Stimulated activated CD4-positive, alpha-beta T cell treated with anti-CD3 and anti-CD28 coated beads, Interleukin-15, amount 100 ng/mL, for 24 hours (primary cell): ENCODE measurements at places on chromosomes 6 and 20.
A peak's percentile ranks its signal among the peaks of the same experiment; 100 is the strongest.

GRCh38 chr6:44727651-44728630 lies 340.4 kb downstream of the CDC5L start:
- no peak for DNase-seq

DNA sequence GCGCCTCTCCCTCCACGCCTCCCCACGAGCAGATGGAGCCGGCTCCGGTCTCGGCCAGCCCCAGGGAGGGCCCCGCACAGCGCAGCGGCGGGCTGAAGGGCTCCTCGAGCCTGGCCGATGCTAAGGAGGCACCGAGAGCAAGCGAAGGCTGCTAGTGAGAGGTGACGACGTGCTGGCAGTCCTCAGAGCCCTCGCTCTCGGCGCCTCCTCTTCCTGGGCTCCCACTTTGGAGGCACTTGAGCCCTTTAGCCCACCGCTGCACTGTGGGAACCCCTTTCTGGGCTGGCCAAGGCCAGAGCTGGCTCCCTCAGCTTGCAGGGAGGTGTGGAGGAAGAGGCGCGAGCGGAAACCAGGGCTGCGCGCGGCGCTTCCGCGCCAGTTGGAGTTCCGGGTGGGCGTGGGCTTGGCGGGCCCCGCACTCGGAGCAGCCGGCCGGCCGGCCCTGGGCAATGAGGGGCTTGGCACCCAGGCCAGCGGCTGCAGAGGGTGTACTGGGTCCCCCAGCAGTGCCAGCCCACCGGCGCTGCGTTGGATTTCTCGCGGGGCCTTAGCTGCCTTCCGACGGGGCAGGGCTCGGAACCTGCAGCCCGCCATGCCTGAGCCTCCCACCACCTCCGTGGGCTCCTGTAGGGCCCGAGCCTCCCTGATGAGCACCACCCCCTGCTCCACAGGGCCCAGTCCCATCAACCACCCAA lies 2.5 kb upstream of the TMEM14C start:
- DNase-seq: peak; percentile 67

DNA sequence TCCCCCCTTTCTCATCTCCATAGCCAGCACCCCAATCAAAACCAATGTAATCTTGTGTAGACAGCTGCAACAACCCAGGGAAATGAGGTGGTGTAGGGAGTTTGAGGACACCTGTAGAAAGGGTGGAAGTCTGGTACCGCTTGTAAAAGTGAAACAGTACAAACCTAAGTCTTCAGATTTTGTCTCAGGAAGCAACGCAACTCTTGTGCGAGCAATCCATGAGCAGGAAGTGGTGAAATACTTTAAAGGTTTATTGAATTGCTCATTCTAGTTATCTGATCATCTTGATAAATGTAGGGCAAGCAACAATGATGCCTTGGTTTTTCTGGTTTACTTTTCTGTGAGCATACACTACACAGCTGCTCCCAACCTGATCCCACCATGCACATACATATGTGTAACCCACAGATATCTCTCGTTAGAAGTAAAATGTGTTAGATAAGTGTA lies 71.1 kb upstream of the THEMIS start:
- DNase-seq: peak; percentile 41

DNA sequence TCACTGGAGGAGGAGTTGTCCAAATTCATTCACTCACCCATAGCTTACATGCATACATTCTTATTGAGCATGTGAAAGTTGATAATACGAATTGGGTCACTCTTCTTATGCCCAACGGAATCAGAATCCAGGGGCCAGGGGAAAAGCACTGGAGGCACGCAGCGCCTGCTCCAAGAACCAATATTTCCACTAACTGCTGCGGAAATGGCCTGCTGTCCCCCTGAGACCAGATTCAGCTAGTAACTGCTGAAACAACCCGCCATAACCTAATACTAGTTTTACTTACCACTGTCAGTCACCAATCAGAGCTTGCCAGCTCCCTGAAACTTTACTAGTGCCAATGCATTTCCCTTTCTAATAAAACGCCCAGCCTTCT lies 641 bp upstream of the FKBP1A start:
- no peak for DNase-seq

GRCh38 chr6:16374016-16374415 lies 135.6 kb downstream of the GMPR start:
- no peak for DNase-seq

DNA sequence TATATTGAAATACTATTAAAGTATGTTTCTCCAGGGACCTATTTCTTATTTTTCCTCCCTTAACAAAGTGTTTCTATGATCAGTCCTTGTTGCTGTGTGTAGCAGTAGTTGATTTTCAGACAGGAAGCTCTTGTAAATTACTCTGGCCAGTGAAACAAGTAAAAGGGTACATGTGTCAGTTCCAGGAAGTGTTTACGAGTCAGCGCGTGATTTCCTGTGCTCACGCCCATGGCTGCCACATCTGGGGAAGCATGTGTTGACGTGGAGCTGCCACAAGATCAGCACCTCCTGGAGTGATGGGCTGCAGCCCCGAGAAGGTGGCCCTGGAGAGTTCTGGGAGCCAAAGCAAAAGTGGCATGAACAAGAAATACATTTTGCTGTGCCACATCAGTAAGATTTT lies 38.6 kb upstream of the GGTLC1 start:
- peak; percentile 73 for DNase-seq

GRCh38 chr6:80541181-80541580 lies 434.7 kb downstream of the BCKDHB start:
- DNase-seq: no peak

DNA sequence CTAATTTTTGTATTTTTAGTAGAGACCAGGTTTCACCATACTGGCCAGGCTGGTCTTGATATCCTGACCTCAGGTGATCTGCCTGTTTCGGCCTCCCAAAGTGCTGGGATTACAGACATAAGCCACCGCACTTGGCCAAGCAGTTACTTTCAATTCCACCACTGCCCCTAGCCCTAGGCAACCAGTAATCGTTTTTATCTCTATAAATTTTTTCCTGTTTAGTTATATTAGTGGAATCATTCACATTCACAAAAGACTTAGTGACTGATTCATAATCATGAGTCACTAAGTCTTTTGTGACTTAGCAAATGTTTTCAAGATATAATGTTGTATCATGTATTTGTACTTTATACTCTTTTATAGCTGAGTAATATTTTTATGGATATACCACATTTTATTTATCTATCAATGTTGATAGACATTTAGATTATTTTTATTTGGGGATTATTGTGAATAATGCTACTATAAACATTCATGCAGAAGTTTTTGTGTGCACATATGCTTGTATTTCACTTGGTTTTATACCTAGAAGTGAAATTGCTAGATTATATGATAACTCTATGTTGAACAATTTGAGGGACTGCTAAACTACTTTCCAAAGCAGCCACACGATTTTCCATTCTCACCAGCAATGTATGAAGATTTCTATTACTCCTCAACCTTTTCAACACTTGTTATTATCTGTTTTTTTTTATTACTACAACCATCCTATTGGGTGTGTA lies 421.4 kb upstream of the ID4 start:
- no peak for DNase-seq

- DNase-seq: no peak
These were observed 15.9 kb downstream of the PFDN4 start for GRCh38 chr20:54223751-54224150.

GRCh38 chr20:44836601-44837120 lies 26.3 kb upstream of the RIMS4 start:
- no peak for DNase-seq

DNA sequence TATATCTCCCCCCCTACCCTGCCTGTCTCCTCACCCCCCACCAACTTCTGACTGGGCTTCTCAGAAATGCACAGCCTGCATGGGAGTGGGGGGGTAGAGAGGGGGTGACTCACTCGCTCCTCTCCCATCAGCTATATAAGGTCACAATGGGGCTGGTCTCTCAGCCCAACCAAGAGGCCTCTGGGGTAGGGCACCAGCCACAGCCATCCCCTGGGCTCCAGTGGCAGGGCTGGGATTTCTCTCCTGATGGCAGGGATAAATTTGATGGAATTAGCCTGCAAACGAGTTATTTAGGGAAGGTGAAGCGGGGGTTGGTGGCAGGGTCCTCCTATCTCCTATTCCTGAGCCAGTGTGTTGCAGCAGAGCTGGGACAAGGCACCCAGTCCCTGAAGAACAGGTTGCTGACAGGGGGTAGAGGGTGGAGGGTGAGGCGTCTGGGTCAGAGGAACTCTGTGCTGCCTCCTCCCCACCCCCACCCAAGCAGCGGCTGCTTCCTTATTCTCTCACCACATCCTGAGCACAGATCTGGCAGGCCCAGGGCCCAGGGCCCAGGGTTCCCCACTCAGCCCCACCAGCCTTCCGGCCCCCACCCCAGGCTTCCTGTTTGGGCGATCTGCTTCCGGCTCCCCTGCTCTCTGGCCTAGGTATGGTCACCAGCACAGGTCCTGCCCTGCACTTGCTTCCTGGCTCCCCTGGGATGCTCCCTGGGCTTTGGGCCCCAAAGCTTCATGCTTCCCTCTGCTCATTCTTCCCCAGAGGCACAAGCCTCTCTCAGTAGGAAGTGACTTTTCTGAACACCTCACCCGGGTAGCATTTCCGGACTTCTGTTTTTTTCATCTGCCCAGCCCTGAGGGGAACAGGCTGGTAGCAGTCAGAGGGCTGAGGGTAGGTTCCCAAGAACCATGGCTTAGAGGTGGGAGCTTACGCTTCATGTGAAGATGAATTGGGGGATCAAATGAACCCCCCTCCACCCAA lies 4.0 kb downstream of the PPP1R18 start:
- DNase-seq: peak; percentile 89

DNA sequence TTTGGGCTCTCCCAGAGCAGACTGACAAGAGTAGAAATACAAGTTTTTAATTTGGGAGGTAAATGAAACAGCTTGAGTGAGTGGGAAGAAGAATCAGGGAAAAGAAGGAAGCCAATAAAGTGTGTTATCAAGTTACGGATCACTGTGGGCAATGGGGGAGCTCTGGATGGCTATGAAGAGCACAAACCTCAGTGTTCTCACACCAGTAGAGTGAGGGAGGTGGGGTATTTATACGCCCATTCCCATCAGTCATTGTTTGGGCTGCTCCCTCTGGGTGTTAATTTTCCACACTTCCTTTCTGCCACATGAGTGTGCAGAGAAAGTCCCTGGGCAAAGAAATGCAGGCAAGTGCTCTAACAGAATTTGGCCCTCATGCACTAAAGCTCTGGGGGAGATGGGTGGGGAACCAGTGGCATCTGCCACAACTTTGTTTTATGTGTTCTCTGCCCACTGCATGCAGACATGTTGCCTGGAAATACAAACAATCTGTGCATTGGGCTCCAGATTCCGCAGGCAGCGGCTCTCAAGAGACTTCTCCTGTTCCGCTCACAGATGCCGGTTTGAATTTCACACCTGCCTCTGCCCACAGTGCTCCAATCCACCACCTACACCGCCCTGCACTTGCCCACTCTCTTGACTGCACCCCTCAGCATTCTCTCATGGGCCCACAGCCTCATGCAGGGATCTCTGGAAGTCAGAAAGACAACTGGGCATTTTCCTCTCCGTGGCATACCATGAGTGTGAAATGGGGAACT lies 211.1 kb upstream of the RNF24 start:
- no peak for DNase-seq

DNA sequence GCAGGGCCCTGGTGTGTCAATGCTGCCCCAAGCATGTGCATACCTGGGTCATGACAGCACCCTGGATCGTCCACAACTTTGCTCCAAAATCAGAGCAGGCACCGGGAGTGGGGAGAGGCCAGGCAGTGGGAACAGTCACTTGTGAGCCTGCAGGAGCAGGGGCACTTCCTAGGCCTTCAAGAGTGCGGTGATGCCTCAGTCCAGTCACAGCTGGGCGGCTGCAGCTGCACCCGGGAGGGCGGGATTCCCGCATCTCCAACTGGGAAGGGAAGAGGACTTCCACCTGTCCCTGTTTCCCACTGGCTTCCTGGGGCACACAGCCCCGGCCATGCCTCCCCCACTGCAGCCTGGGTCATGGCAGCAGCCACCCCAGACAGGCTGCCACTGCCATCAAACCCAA lies 191.3 kb upstream of the DEFB112 start:
- no peak for DNase-seq

- no peak for DNase-seq
These were observed 12.5 kb downstream of the PRIM2 start for GRCh38 chr6:57329933-57330332.

GRCh38 chr6:39499053-39499452 lies 176.6 kb upstream of the KCNK16 start:
- no peak for DNase-seq

- no peak for DNase-seq
These were observed 71.2 kb downstream of the LY86 start for GRCh38 chr6:6659600-6660327.

GRCh38 chr20:9408422-9409300 lies 105.7 kb upstream of the LAMP5 start:
- no peak for DNase-seq

DNA sequence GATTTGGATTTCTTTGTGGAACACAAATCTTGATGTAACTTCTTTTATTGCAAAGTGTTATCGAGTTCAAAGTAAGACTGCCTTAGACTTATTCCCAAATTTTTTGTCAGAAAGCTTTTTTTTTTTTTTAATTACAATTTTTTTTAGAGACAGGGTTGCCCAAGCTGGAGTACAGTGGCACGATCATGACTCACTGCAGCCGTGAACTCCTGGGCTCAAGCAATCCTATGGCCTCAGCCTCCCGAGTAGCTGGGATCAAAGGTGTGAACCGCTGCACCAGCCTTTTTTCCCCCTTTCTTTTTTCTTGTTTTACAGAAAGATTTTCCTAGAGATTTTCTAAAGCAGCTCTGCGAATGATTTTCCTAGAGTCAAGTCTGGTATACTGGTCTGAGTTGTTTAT lies 2.8 kb downstream of the RIOK1 start:
- DNase-seq: no peak

- DNase-seq: no peak
These were observed 109.1 kb upstream of the ENPP5 start for GRCh38 chr6:46279874-46280273.

DNA sequence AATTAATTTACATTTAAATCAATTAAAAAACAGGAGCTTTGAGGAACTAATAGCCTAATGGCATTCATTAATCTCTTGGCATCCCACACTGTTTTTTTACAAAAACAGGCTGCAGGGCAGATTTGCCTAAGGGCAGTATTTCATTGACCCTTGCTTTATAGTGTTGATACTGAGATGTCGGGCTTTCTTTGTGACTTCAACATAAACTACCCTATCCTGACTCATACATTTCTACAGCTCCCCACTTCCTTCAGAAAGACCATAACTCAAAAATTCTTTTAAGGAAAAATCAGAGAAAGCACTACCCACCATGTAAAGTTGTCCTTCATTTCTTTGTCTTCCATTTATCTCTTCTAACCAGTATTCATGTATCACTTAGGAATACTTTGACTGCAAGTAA lies 92.2 kb upstream of the NT5E start:
- no peak for DNase-seq

DNA sequence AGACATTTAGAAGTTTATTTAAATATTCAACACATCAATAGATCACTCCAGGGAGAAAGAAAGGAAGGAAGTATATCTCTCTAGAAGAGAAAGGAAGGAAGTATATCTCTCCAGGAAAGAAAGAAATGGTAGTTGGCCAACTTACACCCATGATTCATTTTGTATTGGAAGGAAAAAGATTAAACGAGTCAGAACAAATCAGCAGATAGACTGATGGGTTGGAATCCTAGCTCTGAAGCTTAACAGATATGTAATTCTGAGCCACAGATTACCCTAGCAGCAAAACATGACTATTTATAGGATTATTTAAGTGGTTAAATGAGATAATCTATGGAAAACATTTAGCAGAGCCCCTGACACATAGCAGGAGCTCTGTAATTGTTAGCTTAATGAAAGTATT lies 27.1 kb downstream of the COL12A1 start:
- no peak for DNase-seq

- no peak for DNase-seq
These were observed 136.8 kb upstream of the RNF24 start for GRCh38 chr20:4151991-4152695.
